ENCODE measurements at places on chromosomes 5 and 9.

DNA sequence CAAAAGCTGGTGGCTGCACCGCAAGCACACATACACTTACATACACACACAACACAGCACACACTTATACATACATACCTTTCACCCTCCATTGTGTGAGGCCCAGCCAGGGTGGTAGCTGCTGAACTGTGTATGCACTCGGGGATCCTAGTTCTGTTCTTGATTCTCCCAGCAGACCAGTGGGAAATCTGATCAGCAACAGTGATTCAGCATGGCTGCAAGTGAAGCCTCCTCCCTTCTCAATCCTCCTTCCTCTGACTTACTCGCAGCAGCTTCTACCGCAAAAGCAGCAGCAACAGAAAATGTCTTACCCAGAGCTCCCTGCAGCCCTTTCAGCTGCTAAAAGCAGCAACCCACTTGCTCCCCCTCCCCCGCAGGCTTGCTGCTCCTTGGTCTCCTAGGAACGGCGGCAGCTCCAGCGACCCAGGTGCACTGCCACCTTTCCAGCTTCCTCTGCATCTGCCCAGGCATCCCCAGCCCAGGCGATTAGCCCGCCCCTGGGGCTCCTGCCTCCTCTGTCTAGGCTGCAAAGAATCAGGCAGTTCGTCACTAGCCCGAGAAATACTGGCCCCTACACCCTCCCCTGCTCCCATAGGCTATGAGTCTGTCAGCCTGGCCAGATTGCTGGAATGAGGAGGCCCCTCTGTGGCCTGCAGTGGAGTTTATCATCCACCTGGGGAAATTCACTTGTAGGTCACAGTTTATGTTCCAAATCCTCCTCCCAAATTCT is at the start of gene KLHL3:
Gene KLHL3, minus strand, starts transcription at position 535 of the 730 bp plus-strand sequence. Its CDS starts 443 bp downstream, at position 92.
- peak; percentile 73 for DNase-seq

DNA sequence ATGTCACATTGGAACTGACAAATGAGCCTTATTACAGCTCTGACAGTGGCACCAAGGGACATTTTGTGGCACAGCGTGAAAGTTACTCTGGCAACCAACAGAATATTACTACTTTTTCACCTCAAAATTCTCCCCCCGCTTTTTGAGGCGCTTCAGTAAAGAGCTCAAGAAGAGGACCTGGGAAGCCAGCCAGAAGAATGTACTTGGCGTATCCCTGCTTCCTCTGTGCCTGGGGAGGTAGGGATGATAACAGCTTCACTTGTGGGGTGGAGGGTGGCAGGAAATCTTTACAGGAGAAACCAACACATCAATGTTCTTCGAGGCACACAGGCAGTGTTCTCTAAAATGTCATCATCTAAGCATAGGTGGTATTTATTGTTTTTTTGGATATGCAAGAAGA is 624.1 kb downstream of the NR2F1-AS1 start:
- DNase-seq: no peak

DNA sequence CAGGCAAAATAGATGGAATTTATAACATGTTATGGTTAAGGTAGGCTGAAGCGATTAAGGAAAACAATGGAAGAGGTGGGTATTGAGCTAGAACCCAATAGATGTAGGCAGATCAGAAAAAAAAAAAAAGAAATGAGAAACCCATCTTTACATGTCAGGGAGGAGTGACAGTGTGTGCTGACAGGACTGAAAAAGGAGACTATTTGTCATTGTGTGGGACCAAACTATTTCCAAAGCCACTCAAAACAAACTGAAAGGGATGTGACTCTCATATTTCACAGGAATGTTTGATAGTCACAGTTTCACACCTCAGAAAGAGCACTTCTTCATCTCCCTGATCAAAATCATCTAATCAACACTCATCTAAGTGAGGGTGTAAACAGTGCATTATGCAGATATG is 122.3 kb upstream of the KIF2A start:
- DNase-seq: no peak

DNA sequence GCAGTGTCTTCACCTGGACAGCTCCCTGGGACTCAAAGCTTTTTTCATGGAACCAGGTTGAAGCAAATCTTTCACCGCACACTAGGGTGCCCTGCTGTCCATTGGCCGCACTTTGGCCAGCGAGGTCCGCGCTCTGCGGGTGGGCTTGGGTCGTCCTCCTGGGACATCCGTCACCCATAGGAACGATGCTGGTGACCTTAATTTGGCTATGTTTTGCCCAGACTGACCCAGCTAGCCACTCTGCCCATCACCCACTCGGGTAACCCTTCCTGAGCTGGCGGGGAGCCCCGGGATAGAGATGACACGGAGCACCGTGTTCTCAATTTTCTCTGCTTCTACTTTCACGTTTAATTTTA is 25.9 kb downstream of the ZDHHC11B start:
- DNase-seq: no peak

GRCh38 chr9:72065076-72065475 is 4.7 kb upstream of the C9orf57 start:
- no peak for DNase-seq

GRCh38 chr5:1421521-1422341 is 23.5 kb downstream of the SLC6A3 start:
- DNase-seq: peak; percentile 55

GRCh38 chr5:71907608-71908145 is 188.6 kb downstream of the CARTPT start:
- no peak for DNase-seq

DNA sequence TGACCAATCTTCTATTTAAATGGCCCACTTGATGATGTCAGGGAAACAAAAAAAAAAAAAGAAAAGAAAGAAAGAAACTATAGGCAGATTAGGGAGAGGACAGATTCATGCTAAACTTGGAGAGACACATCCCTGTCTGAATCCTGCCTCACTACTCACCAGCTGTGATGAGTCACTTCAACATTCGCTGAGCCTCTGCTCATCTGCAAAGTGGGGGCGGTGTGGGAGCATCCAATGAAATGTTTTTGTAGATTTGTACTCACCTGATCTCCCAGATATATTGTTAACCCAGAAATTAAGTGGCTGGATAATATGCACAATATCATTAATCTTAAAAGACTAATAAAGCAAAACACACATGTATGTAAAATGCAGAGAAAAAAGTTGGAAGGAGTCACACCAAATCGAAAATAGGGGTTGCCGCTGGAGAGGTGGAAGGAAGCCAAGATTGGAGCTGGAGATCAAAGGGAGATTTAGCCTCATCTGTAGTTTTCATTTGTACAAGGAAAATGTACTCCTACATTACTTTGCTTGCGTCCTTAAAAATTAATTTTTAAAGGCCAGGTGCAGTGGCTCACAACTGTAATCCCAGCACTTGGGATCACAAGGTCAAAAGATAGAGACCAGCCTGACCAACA is 17.0 kb upstream of the ERGIC1 start:
- peak; percentile 95 for DNase-seq

GRCh38 chr5:43603344-43604217 is 601 bp downstream of the NNT start:
- DNase-seq: peak; percentile 96

GRCh38 chr9:127084076-127085039 is 38.1 kb downstream of the ANGPTL2 start:
- DNase-seq: no peak

- no peak for DNase-seq
Measured at GRCh38 chr5:112097768-112098167, 321.3 kb downstream of the EPB41L4A start.

GRCh38 chr9:101562966-101563365 is 29.3 kb downstream of the RNF20 start:
- DNase-seq: no peak

DNA sequence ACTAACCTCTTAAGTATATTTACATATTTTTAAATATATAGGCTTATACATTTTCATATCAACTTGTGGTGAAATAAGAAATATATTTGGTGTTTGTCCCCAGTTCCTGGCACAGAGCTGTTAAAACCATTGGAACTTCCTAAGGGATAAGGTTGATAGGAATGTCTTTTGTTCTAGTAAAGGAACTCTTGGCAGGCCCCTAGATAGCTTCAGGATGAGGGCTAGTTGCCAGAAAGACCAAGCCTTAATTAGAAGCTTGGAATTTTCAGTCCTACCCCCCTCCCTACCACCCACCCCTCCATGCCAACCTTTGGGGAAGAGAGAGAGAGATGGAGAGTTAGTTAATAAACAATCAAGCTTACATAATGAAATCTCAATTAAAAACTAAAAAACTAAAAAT is 638.6 kb upstream of the ACO1 start:
- no peak for DNase-seq

GRCh38 chr9:97411789-97412625 is at the start of gene TDRD7:
Gene TDRD7, plus strand, starts transcription at chr9:97412096. Its CDS starts 16,370 bp downstream, at chr9:97428466.
- DNase-seq: peak; percentile 99

Measured in osteoblast (primary cell).